ENCODE measurements at places on chromosomes 1 and 21. TPM values are rescaled to one million over a fixed set of nuclear protein-coding genes. Genes with fewer than 3 reads are reported as not detected.

The UBXN10 gene
- total RNA-seq: 3.3 TPM

The GJA8 gene
- not detected for total RNA-seq

The ACTL8 gene
- total RNA-seq: 2.8 TPM

The PM20D1 gene
- not detected for total RNA-seq

The S100A11 gene
- total RNA-seq: 260 TPM

The PIGR gene
- total RNA-seq: 12,164 TPM

The ST7L gene
- 14.4 TPM for total RNA-seq

DNA sequence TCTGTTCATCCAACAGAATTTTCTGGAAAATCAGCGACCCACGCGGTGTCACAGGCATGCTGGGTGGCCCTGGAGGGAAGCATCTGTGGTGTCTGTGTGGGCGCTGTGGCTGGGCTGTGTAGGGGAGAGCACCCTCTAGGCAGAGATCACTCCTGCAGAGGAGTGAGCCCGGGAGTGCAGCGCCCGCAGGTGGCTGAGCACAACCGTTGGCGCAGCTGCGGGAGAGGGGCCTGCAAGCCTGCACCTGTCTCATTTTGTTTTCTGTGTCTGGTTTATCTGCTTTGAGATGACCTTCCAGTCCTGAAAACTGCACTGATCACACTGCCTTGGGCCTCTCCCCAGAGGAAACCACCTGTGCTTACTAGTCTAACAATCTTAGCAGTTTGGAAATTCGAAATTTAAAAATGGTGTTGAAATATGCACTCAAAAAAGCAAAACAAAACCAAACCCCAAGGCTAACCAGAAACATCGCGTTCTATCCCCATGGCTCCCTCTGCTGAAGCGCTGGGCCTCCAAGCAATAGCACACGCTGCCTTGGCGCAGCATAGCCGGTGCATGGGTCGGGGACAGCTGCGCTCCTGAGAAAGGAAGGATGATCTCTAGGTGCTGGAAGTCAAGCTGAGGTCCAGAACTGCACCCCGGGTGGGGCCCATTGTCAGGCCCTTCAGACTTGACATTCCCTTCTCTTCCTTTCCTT, 4.8 kb downstream of the FAM3B start:
- H3K27me3 ChIP-seq: peaks cover 12% of the 10 kb centered on the region

- H3K4me1 ChIP-seq: no peaks in the 10 kb centered on the region
- DNase-seq: no peak
- no peaks in the 10 kb centered on the region for H3K36me3 ChIP-seq
- H3K4me3 ChIP-seq: no peak overlapping the region
- no peaks in the 10 kb centered on the region for H3K27me3 ChIP-seq
These were observed 72.4 kb upstream of the TRAPPC10 start for GRCh38 chr21:43939443-43940328.

- H3K27ac ChIP-seq: no peak overlapping the region
- no peaks in the 10 kb centered on the region for H3K27me3 ChIP-seq
- DNase-seq: no peak
- H3K4me1 ChIP-seq: peaks cover 21% of the 10 kb centered on the region
- no peaks in the 10 kb centered on the region for H3K36me3 ChIP-seq
These were observed 18.7 kb downstream of the SLC45A3 start for GRCh38 chr1:205661429-205662134.

DNA sequence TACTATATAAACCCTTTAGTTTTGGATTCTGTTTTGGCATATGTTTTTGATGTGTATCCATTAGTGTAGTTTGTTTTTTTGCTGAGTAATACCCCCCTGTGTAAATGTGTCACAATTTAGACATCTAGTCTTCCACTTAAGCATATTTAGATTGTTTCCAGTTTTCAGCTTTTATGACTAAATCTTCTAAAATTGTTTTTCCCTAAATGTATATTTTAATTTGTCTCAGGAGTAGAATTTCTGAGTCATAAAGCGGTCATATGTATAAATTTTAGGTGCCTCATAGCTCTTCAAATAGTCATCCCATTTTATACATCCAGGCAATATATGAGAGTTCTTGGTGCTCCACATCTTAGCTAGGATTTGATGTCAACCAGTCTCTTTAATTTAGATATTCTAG, 1348.0 kb downstream of the MRPL39 start:
- H3K4me3 ChIP-seq: no peak overlapping the region
- DNase-seq: no peak
- no peak overlapping the region for H3K27ac ChIP-seq
- no peaks in the 10 kb centered on the region for H3K27me3 ChIP-seq
- H3K36me3 ChIP-seq: no peaks in the 10 kb centered on the region

GRCh38 chr1:150273311-150273710, 721 bp downstream of the C1orf54 start:
- H3K36me3 ChIP-seq: no peaks in the 10 kb centered on the region
- DNase-seq: no peak
- H3K27ac ChIP-seq: no peak overlapping the region
- H3K4me1 ChIP-seq: no peaks in the 10 kb centered on the region
- H3K27me3 ChIP-seq: no peaks in the 10 kb centered on the region
- no peak overlapping the region for H3K4me3 ChIP-seq

GRCh38 chr21:41086569-41086968, 81.4 kb upstream of the BACE2 start:
- H3K36me3 ChIP-seq: no peaks in the 10 kb centered on the region
- DNase-seq: no peak
- H3K4me1 ChIP-seq: no peaks in the 10 kb centered on the region
- H3K27ac ChIP-seq: no peak overlapping the region
- no peak overlapping the region for H3K4me3 ChIP-seq

DNA sequence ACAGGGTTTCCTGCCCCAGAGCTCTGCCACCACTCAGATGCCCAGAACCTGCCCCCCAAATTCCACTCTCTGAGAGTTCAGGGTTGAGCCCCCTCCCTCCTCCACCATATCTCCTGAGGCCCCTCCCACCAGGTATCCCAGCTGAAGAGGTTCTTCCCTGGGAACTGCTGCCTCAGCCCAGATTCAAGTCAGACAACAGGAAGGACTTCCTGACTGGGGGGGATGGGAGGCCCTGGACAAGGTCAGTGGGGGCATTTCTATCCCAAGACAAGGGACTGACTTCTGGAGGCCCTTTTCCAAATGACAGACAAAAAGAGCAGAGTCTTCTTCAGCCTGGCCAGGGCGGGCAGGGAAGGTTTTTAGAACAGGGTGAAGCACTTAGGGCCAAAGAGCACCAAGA, 24.1 kb upstream of the TENT5B start:
- no peak overlapping the region for H3K27ac ChIP-seq
- no peak overlapping the region for H3K4me3 ChIP-seq
- H3K27me3 ChIP-seq: no peaks in the 10 kb centered on the region
- H3K4me1 ChIP-seq: peaks cover 4% of the 10 kb centered on the region

GRCh38 chr1:80594013-80594412, 1206.7 kb upstream of the ADGRL2 start:
- no peak overlapping the region for H3K27ac ChIP-seq
- H3K4me1 ChIP-seq: no peaks in the 10 kb centered on the region
- no peaks in the 10 kb centered on the region for H3K36me3 ChIP-seq
- H3K4me3 ChIP-seq: no peak overlapping the region
- DNase-seq: no peak
- H3K27me3 ChIP-seq: no peaks in the 10 kb centered on the region

GRCh38 chr1:230517786-230518185, 91.7 kb upstream of the PGBD5 start:
- H3K4me1 ChIP-seq: no peaks in the 10 kb centered on the region
- no peaks in the 10 kb centered on the region for H3K27me3 ChIP-seq
- no peak overlapping the region for H3K27ac ChIP-seq
- DNase-seq: no peak
- H3K36me3 ChIP-seq: no peaks in the 10 kb centered on the region
- no peak overlapping the region for H3K4me3 ChIP-seq

DNA sequence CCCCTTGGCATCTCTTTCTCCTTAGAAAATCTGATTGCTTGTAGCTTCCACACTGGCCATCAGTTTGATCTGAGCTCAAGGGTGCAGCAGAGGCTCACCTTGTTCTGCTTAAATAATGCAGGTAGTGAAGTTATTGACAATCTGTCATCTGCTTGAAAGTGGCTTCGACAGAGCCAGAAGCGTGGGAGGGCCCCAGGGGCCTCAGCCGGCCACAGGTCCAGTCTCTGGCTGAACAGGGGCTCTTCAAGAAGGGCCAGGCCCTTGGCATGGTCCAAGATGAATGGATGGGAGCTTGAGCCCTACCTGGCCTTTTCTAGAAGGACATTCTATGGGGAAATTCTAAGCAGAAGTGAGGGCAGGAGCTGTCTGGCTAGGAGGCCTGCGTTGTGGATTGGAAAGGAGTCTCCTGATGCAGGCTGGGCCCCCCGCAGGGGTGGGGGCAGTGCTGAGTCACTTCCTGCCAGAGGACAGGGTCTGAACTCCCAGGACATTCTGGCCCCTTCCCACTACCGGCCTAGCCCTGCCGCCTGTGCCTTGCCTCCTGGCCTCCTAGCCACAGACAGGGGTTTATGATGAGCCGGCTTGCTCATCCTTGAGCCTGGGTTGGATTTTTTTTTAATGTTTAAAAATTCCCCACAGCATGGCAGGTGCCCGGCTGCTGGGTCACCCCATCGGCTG, 162.3 kb upstream of the VAMP3 start:
- H3K27me3 ChIP-seq: no peaks in the 10 kb centered on the region
- no peak overlapping the region for H3K4me3 ChIP-seq
- no peak for DNase-seq
- no peaks in the 10 kb centered on the region for H3K36me3 ChIP-seq
- no peaks in the 10 kb centered on the region for H3K4me1 ChIP-seq

DNA sequence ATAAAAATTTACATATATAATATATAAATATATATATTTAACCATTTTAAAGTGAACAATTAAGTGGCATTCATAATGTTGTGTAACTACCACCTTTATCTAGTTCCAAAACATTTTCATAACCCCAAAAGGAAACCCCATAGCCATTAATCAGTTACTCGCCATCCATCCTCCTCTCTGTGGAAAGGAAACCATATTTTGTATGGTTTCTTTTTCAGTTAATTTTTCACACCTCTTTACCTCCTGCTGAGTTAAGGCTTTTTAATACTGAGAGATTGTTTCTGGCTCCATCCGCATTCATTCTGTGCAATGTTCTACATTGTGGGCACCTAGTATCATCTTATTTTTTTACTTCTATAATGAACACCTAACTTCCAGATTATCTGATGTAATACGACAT, 512.1 kb downstream of the LMO4 start:
- H3K4me3 ChIP-seq: no peak overlapping the region
- no peak for DNase-seq
- H3K36me3 ChIP-seq: no peaks in the 10 kb centered on the region
- H3K27ac ChIP-seq: no peak overlapping the region

DNA sequence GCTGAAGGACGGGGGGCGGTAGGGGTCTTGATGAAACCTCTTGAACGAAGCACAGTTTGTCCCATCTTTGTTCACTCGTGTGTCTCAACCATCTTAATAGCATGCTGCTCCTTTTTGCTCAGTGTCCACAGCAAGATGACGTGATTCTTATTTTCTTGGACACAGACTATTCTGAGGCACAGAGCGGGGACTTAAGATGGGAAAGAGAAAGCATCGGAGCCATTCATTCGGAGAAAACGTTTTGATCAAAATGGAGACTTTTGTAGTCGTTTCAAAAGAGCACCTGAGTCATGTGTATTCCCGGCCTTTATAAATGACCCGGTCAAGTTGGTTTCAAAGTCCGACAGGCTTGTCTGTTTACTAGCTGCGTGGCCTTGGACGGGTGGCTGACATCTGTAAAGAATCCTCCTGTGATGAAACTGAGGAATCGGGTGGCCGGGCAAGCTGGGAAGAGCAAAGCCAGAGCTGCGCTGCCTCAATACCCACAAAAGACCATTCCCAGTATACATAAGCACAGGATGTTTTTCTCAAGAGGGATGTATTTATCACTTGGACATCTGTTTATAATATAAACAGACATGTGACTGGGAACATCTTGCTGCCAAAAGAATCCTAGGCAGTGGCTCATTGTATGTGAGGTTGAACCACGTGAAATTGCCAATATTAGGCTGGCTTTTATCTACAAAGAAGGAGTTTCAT, 18.5 kb downstream of the ETS2 start:
- DNase-seq: peak; percentile 78
- peaks cover 13% of the 10 kb centered on the region for H3K36me3 ChIP-seq
- H3K4me1 ChIP-seq: peaks cover 11% of the 10 kb centered on the region
